Fibroblast of gingiva (primary cell): ENCODE measurements at places on chromosomes 1 and 21.

- DNase-seq, result no peak
These were observed 54.2 kb downstream of the DMAP1 start for GRCh38 chr1:44267438-44267837.

DNA sequence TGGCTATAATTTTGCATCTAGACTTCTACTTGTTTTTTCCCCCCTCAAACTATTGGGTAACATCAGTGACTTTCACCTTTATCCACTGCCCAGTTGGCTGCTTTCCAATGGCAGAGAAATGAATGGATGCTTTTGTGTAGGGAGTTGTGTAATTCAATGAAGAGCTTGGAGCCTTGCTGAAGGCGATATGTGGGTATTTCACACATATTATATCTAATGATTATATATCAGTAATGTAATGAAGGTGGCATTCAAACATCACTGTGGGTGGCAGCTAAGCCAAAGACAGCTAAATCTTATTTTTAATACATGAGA lies 81.2 kb downstream of the TGFB2 start:
- DNase-seq, result peak; percentile 53

DNA sequence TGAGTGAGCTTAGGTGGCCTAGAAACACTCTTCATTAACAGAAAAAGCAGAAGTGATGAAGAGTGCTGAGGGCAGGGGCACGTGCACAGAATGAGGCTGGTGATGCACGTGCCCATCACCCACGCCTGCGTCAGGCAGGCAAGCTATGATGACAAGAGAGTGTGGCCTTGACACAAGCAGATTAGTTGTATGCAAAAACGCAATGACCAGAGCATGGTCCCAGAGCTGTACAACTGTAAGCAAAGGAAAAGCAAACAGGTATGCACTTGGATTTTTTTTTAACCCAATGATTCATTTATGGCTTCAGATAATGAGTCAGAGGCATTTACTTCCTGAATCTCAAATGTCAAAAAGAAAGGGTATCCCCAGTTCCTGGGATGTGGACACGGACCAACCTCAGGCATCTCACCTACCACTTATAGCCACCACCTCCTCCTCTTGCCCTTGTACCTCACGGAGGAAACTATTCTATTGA lies 9.1 kb upstream of the TMEM61 start:
- no peak for DNase-seq

DNA sequence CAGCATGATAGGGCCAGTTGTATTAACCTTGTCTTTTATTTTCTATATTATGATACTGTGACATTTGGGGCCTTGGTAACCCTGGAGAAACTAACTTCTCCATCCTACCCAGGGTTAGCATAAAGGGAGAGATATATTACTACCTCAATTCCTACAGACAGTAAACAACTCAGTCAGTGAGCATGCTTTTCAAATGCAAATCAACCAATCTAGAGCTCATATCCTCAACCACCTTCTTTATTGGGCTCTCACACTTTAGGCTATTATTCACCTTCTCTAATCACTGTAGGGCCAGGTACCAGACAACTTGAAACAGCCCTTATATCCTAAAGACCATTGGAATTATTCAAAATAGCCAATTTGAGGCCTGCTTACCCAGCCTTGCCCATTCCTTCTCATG lies 477.6 kb downstream of the PTPRC start:
- no peak for DNase-seq

DNA sequence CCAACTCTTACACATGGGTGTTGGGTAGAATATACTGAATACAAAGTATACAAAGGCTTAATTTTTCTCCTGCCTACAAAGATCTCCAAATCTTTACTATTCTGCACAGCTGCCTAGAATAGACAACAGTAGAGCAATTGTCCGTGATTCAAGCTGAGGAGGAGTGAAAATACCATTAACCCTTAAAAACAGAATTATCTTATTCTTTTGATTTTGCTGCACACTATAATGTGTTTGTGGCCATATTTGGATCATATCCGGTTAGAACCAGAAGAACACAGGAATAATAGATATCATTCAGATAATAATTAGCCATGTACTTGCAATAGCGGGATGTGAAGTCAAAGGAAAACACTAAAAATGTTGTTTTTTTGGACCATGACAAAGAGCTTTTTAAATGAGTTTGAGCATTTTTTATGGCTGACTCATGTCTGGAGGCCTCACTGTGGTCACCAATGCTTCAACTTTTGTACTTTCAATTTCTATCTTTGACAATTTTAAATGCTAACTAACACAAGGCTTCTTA lies 197.6 kb upstream of the FOXD3 start:
- peak; percentile 70 for DNase-seq

GRCh38 chr1:226541231-226541630 lies 7.3 kb upstream of the STUM start:
- no peak for DNase-seq

GRCh38 chr1:43554444-43554992 lies 23.8 kb downstream of the PTPRF start:
- peak; percentile 59 for DNase-seq

DNA sequence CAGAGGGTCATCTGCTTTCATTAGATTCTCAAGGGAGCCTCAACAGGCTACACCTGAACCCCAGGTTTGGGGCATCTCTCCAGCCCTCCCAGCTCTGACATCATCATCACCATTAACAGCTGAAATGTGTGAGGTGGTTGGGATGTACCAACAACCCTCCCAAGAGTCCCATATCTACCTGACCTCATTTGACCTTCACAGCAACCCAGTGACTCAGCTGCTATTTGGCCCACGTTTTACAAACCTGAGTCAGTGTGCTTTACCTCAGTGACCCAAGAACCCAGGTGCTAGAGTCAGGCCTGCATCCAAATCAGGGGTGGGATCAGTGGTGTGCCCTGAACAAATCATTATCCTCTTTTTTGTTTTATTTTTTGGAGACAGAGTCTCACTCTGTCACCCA lies 53.3 kb upstream of the TINAGL1 start:
- DNase-seq, result no peak

DNA sequence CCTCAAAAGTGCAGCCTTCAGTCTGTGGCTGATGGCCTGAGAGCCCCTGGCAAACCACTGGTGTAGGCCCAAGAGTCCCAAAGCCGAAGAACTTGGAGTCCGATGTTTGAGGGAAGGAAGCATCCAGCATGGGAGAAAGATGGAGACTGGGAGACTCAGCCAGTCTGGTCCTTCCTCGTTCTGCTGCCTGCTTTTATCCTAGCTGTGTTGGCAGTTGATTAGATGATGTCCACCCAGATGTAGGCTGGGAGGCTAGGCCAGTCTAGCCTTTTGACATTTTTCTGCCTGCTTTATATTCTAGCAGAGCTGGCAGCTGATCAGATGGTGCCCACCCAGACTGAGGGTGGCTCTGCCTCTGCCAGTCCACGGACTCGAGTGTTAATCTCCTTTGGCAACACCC lies 1.1 kb upstream of the LYPD8 start:
- DNase-seq, result no peak

DNA sequence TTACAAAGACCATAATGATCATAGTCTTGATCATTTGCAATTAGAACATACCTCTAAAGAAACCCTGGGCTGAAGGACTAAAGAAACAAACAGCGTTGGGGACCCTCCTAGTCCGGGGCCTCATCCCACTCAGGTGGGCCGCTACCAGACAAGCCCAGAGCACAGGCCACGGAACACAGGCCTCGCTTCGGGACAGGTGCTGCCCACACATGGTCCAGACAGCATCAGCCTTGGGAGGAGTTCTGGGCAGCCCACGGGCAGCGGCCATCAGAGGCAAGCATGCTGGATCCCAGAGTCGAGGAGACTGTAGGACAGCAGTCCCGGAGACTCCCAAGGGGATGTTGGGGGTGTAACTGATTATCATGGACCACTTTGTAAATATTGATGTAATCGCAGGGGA lies 4.9 kb downstream of the C2CD2 start:
- no peak for DNase-seq

GRCh38 chr1:204445860-204446412 lies 34.3 kb upstream of the PPP1R15B start:
- no peak for DNase-seq

DNA sequence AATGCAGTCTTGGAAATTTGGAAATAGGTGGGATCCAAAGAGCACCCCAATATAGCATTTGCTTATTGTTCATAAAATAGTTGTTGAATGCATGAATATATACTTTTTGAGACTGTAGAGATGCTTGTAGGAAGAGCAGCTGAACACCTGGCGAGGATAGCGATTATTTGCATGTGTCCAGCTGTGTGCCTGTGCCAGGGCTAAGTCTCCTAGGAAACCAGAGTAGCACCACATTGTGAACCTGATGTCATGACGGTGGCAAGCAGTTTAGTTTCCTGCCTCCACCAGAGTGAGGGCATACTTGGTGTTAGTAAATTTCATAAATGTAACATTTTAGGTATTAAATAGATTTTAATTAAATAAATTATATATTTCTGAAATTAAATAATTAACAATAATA lies 37.3 kb upstream of the IRF2BP2 start:
- no peak for DNase-seq

DNA sequence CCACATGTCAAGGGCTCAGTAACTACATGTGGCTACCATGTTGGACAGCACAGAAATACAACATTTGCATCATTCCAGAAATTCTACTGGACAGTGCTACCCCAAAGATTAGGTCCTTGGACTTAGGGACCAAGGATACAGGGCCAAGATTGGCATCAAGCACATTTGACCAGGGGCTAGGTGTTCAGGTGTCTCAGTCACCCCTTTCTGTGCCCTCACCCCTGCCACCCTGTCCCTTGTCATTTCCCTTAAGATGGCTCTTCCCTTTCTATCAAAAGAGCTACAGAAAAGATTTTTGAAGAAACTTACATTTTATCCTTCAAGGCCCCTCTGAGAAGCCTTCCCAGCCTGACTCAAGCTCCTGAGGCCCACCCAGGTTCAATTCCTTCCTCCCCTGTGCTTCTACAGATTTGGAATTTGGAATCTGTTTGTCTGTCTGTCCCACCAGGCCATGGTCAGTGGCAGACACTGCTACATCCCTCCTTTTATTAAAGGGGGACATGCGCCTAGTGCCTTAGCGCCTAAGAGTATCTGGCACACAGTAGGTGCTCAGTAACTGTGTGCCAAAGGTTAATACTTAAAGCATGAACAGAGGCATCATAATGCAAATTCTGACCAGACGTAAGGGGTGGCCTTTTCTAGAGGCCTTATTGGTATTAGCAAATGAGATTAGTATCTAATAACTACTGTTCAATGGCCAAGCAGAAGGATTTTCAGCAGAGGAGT lies 21.4 kb downstream of the CSF1 start:
- no peak for DNase-seq

GRCh38 chr1:50278410-50278809 lies 144.8 kb downstream of the DMRTA2 start:
- DNase-seq, result no peak

DNA sequence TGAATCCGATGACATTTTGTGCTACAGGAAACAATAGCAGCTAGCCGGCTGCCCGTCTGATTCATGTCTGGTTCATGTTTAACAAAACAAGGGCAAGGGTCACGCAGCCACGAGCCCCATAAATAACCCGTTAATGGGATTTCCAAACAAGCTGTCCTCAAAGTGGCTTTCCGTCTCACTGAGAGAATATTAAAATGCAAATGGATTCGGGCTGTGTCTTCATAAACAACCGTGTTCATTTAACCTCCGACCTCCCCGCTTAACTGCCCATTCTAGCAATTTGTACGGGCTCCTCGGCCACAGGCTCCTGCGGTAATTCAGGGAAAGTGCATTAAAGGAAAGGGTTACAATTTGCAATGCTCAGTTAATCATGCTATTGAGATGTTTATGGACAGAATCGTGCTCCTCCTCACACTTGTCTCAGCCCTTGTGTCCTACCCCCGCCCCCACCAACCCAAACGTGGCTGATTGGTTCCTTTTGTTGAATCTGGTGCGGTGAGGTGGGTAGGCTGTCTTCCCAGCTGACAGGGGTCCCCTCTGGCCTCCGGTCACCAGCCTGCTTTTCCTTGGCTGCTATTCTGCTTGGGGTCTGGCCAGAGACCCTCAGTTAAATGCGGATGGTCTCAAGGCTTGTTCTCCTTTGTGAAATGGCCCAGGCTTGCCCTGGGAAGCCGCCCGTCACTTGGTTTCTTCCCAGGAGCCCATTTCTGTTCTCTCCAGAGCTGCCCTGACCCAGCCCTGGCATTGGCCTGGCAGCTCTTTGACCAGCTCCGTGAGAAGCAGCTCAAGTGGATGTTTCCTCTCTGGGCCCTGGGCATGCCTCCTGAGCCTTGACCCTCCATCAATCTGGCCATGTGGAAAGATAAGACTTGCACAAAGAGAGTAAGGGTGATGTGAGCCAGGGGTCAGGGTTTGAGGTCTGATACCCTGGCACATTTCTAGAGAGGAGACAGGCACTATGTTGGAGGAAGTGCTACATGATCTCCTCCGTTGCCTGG lies 200.7 kb upstream of the POU3F1 start:
- DNase-seq, result no peak

GRCh38 chr1:26529405-26529654 lies 231 bp upstream of the RPS6KA1 start:
- DNase-seq, result no peak

DNA sequence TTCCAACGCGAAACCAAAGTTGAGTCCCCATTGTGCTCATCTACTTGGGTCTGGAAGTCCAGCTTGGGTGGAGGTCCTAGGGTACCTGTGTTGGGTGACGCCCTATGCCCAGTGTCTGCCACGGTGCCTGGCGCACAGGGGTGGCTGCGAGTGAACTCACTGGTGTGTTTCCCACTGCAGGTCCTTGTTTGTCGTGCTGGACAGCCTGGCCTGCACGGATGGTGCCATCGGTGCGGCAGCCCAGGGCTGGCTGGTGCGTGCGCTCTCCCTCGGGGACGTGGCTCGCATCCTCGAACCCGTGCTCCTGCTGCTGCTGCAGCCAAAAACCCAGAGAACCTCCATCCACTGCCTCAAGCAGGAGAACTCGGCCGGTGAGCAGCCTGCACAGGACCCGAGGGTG lies 80.4 kb upstream of the MORC3 start:
- DNase-seq, result no peak

DNA sequence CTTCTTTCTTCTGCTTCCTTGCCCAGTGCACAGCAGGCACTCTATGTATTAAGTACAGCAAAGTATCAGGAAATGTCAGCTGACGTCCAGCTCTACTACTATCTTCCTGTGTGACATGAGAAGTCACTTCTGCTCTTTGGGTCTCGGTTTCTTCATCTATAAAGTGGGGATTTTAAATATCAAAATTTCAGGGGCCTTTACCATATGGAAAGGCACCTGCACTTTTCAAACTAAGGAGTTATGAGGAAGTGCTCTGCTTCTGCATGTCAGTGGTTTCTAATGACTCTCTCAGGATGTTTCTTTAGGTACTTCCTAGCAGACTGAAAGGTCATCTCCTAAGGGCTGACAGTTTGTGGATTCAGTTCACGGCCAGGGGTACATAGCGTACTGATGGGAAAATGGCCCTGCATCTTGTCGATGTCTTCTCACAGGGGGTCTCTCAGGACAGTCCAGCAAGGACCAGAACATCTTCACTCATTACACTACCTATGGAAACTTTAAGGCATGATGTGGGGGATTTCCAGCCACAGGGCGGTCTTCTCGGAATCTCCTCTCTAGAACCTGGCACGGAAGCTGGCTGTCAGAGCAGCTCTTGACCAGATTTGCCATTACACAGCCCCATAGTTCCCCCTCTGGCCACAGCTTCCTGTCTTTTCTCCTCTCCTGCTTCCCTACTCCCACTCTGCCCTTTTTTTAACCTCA lies 42.0 kb upstream of the MTF1 start:
- no peak for DNase-seq

GRCh38 chr1:12798911-12799310 lies 7.7 kb downstream of the PRAMEF1 start:
- no peak for DNase-seq

GRCh38 chr1:47875831-47876586 lies 121.2 kb downstream of the TRABD2B start:
- DNase-seq, result peak; percentile 38
